ENCODE measurements at places on chromosomes 5 and 9. TPM values are rescaled to one million over a fixed set of nuclear protein-coding genes. Genes with fewer than 3 reads are reported as not detected.
A peak's percentile ranks its signal among the peaks of the same experiment; 100 is the strongest.

The PCDHGA8 gene
- 0.09 TPM for polyA plus RNA-seq

DNA sequence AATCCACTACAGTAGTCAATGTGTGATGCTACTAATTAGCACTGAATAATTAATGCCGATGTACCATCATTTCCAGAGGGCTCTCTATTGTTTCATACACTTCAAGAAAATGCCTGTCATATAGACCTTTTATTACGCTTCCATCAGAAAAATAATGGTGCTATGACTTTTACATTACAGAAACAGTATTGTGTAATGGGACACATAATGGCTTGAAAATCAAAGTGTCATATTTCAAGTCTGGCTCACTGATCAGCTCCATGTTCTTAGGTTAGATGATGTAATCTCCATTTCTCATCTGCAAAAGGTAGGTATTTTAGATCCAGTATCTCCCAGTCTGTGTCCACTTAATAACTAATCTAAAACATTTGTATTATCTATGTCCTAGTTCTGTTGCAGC lies 990.6 kb upstream of the TYRP1 start:
- DNase-seq = no peak

GRCh38 chr9:81964218-81965171 lies 21.2 kb downstream of the SPATA31D3 start:
- DNase-seq = no peak

- DNase-seq = peak; percentile 29
Observed at GRCh38 chr5:152405145-152405544, at the start of gene NMUR2. NMUR2 (minus strand) TSS chr5:152405279; CDS start chr5:152405113, 166 bp downstream.

DNA sequence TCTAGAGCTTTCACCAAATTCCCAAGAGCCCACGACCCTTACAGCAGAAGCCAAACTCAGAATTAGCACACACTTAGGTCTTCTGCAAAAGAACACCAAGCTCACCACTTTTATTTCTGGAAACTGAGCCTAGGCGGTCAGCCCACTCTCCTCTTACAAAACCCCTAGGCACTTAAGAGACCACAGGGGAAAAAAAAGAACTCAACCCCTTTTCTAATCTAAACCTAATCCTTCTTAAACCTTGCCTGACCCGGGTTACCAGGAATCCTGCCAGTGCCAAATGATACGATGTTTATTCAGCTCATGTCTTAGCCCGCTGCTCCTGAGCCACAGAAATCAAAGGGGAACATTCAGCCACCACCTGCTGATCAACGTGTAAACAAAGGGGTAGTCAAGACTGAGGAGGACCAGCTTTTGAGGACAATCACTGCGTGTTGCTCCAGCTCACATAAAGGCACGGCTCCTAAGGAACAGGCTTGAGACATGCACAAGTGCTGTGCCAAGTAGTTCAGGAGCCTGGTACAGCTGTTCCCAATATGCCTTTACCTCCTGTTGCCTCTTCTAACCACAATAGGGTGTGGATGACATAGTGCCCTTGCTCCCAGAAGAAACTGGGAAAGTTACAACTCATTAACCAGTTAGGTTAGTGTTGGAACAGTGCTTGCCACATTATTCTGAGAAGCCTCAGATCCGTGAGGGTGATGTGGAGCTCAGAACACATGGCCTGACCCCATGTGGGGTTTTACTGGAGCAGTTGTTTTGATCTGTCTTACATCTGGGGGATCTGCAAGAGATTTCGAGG lies 49.3 kb downstream of the ZFAND5 start:
- peak; percentile 54 for DNase-seq

The SLC6A19 gene
- polyA plus RNA-seq = 69.3 TPM

- peak; percentile 75 for DNase-seq
Observed at GRCh38 chr9:36276781-36277181, 18.5 kb upstream of the GNE start.

The ZNF883 gene
- 2.9 TPM for polyA plus RNA-seq

- no peak for DNase-seq
Observed at GRCh38 chr5:116355819-116356601, 218.6 kb downstream of the SEMA6A start.

The GFI1B gene
- not detected for polyA plus RNA-seq

- DNase-seq = no peak
Observed at GRCh38 chr9:3809724-3810123, 283.9 kb upstream of the RFX3 start.

The DMGDH gene
- polyA plus RNA-seq = 39.7 TPM

The ADCY2 gene
- polyA plus RNA-seq = 0.17 TPM

GRCh38 chr5:55234121-55234700 lies 803 bp upstream of the CCNO start:
- peak; percentile 62 for DNase-seq

The CDC20B gene
- polyA plus RNA-seq = 0.88 TPM

The FAM151B gene
- 1.8 TPM for polyA plus RNA-seq

GRCh38 chr5:7978991-7979390 lies 110.0 kb downstream of the MTRR start:
- no peak for DNase-seq

The SPINK13 gene
- polyA plus RNA-seq = 0.43 TPM

DNA sequence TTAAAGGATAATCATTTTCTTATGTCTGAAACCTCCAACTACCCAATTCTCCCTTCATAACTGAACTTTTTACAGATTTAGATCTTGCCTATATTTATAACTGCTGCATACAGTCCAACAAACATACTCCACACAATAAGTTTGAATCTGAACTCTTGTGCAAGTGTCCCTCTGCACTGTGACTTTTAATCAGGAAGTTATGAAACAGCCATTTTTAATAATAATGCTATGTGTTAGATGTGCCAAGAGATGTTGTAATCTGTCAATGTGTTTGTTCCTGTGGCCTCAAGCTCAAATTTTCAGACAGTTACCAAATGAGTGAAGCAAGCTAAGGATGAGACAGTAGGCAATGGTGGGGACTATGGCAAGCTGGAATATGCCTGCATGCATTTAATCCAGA lies 57.6 kb upstream of the MTAP start:
- DNase-seq = no peak

- DNase-seq = no peak
Observed at GRCh38 chr9:6811436-6811835, 53.7 kb downstream of the KDM4C start.

The CARD9 gene
- polyA plus RNA-seq = 1.5 TPM

DNA sequence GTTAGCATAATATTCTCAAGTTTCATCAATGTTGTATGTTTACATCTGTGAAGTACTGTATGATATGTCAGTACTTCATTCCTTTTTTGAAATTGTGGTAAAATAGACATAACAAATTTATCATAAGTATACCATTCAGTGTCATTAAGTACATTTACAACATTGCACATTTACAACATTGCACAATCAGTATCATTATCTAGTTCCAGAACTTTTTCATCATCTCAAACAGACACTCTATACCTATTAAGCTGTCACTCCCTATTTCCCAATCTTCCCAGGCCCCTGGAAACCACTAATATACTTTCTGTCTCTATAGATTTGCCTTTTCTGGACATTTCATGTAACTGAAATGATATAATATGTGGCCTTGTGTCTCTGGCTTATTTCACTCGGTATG lies 75.1 kb upstream of the ATG10 start:
- no peak for DNase-seq

DNA sequence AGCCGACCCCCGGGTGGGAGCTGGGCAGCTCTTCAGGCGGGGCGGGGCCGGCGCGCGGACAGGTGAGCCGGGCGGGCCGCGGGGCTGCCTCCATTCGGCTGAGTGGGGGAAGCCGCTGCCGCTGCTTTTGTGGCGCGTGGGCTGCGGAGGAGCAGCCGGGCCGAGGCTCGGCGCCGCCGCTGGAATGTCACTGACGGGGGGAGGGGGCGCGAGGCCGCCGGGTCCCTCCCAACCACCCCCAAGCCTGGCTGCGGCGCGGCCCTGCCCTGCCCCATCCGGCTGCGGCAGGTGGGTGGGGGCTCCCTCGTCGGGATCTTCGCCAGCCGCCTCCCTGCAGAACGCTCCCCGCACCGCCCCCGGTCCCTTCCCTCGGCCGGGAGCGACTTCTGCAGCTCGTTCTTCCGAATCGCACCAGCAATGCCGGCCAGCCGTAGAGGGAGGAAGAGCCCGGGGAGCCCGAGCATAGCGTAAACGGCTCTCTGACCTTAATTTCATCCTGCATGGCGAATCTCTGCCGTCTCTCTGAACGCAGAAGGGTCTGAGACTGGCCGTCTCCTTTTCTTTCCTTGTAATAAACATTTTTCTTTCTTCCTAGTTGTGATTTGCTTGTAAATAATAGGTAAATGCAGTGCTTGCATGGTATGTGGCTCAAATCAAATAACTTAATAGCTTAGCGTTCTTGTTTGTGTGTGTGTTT lies 505 bp downstream of the SPTAN1 start:
- DNase-seq = peak; percentile 91

The LCNL1 gene
- 0.54 TPM for polyA plus RNA-seq

The LIFR gene
- 8.5 TPM for polyA plus RNA-seq

DNA sequence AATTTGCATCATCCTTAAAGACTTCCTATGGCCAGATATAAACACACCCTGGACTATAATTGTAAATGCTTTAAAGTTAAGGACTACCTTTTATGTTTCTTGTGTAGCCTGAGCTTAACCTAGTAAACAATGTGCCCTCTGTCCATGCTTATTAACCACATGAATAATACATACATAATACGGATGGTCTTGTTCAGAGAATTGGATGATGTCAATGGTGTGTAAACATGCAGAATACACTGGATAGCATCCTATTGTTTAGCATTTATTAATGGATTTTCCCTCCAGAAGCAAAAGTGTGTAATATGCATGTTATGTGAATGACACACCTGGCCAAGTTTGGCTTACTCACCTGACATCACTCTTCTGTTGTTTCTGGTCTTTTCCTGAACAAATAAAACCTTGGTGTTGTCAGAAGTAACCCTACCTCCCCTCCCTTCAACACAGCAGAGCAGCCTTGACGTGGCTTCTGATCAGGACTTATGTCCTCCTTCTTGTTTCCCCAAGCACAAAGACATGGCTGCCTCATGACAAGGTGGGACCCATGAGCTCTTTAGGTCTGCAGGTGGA lies 517.9 kb downstream of the MTRR start:
- DNase-seq = no peak

The NEUROG1 gene
- not detected for polyA plus RNA-seq

DNA sequence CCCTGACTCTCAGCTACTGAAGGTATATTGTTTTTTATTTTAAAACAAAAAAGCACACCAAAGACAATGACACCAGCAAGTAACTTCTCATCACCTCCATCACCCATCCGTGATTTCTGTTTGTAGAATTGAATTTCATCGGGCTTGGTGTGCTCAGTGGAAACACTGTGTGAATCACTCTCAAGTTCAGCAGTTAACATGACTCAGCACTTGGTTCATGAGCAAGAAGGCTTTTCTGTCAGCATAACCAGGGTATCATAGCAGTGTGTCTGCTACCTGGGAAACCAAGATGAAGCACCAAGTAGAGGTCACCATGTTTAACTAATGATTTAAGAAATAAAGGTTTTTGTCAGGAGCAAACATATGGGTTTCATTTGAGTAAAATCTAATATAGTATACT lies 123.7 kb downstream of the INSYN2B start:
- no peak for DNase-seq

- DNase-seq = peak; percentile 74
Observed at GRCh38 chr9:136160381-136160841, 41.7 kb upstream of the TMEM250 start.

The SCGB3A2 gene
- polyA plus RNA-seq = not detected

The SNX30 gene
- polyA plus RNA-seq = 7.9 TPM

- DNase-seq = no peak
Observed at GRCh38 chr5:81420039-81420667, 26.2 kb upstream of the ACOT12 start.

DNA sequence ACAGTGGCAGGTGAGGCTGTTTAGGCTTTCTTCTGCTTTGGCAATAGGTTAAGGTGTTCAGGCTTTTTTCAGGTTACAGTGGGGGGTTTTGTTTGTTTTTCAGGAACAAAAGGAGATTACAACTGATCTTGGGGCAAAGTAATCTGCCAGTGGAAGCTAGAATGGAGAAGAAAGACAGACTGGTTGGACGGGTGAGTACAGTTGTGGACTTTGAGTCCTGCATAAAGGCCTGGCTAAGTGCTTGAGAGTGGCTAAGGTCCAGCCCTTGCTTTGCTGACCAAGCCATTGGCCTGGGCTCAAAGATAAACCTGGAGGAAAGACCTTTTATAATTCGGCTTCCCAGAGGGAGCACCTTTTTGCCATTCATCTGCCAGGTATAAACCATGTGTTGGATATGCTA lies 63.1 kb downstream of the MTMR12 start:
- no peak for DNase-seq

- DNase-seq = no peak
Observed at GRCh38 chr9:69740872-69741505, 18.8 kb downstream of the PTAR1 start.

The PPP1R2B gene
- polyA plus RNA-seq = not detected

- no peak for DNase-seq
Observed at GRCh38 chr9:123081824-123082223, 48.4 kb downstream of the GPR21 start.

DNA sequence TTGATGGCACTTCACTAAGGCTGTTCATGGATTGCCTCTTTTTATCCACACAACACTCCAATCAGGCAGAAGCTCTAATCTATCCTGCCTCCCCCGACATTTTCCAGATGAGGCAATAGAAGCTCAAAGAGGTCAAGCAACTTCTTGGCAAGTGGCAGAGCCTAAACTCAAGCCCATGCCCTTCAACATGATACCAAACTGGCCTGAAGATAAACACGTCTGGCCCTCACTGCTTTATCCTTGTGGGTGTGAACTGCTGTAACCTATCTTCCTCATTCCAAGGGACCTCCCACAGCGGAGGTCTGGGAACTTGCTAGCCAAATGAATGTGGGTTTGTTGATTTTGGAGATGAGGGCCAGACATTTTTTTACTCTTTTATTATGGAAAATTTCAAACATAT lies 9.5 kb downstream of the SLC35A4 start:
- no peak for DNase-seq

GRCh38 chr5:169279125-169279524 lies 21.8 kb downstream of the SLIT3 start:
- no peak for DNase-seq

The BNC2 gene
- polyA plus RNA-seq = 5.4 TPM

DNA sequence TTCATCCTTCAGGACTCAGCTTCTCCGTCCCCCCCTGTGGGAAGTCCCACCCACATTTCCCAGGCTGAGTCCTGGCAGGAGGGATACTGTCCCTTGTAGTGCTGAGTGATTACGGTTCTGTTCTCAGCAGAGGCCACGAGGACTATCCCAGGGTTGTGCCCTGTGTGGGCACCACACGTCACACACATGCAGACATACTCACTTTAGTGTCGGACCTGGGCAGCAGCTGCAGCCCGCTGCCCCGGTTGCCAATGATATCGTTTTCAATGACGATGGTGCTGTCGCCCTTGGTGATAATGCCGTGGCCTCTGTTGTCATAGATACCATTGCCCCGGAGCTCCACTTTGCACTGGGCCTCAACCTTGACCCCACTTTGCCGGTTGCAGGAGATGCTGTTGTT lies 32.2 kb downstream of the POLR1E start:
- no peak for DNase-seq

- DNase-seq = no peak
Observed at GRCh38 chr9:76573905-76574760, 115.2 kb downstream of the GCNT1 start.

- no peak for DNase-seq
Observed at GRCh38 chr5:109619606-109620005, 70.1 kb upstream of the MAN2A1 start.

GRCh38 chr9:135079676-135080075 lies 7.8 kb upstream of the OLFM1 start:
- no peak for DNase-seq
